ENCODE measurements at places on chromosomes 16 and 17.

GRCh38 chr16:75078886-75079285 is 37.7 kb downstream of the LDHD start:
- no peak overlapping the region for H3K4me3 ChIP-seq
- no peak for DNase-seq
- no peak overlapping the region for H3K27ac ChIP-seq
- no peaks in the 10 kb centered on the region for H3K27me3 ChIP-seq
- no peaks in the 10 kb centered on the region for H3K36me3 ChIP-seq
- peaks cover 11% of the 10 kb centered on the region for H3K4me1 ChIP-seq

GRCh38 chr17:16938496-16939207 is 33.3 kb downstream of the TNFRSF13B start:
- H3K27me3 ChIP-seq = no peaks in the 10 kb centered on the region
- H3K27ac ChIP-seq = no peak overlapping the region
- peaks cover 26% of the 10 kb centered on the region for H3K36me3 ChIP-seq
- H3K4me1 ChIP-seq = no peaks in the 10 kb centered on the region
- no peak overlapping the region for H3K4me3 ChIP-seq
- no peak for DNase-seq

DNA sequence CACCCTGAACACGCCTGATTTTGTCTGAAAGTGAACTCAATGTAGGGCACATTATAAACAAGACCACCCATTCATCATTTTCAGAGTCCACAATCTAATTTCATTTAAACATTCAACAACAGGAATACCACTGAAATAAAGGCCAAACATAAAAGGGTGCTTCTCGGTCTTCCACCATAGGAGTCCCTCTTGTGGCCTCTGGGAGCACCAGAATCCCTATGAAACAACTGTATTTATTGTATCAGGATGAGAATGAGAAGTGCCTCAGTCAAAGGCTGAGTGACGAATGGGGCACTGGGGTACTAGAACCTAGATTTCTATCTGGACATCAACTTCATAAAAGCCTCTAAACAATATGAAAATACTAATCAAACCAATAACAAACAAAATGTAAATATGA is 40.4 kb downstream of the NXPH3 start:
- H3K27ac ChIP-seq = peak overlapping the region; percentile 96
- no peaks in the 10 kb centered on the region for H3K36me3 ChIP-seq
- H3K4me3 ChIP-seq = peak overlapping the region; percentile 15
- peak; percentile 12 for DNase-seq

DNA sequence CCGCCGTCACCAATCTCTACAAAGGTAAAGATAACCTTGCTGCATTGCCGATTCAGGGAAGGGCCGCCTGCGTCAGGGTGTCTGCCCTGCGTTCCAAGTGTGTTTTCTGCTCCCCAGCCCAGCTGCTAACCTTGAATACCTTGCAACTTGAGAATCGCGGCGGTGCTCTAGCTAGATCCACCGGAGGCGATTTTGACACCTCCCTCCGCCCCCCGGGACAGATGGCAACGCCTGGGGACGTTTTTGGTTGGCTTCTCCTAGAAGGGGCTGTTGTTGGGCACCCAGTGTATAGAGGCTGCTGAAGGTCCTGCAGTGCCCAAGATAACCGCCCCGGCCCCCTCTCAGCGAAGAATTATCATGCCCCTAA is 1.5 kb downstream of the HAPSTR1 start:
- peaks cover 24% of the 10 kb centered on the region for H3K4me1 ChIP-seq
- peak overlapping the region; percentile 68 for H3K27ac ChIP-seq
- peak overlapping the region; percentile 74 for H3K4me3 ChIP-seq
- peak; percentile 48 for DNase-seq

DNA sequence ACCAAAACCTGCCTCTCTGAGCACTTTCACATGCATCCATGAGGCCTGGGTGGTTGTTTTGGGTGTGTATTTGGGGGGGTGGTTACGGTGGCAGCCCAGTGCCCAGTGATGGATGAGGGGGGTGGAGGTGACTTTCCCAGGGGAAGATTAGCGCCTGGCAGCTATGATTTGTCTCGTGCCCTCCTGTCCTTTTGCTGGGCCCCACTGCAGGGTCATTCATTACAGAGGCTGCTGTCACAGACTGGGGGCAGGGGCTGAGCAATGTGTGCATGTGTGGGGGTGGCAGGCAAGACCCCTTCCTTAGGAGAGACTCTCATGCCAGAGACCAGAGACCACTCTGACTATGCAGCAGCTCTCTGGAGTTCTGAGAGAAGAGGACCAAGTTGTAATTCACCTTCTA is 93.7 kb downstream of the MRM1 start:
- H3K36me3 ChIP-seq = no peaks in the 10 kb centered on the region
- peaks cover 50% of the 10 kb centered on the region for H3K27me3 ChIP-seq
- no peaks in the 10 kb centered on the region for H3K4me1 ChIP-seq
- no peak overlapping the region for H3K4me3 ChIP-seq
- no peak overlapping the region for H3K27ac ChIP-seq
- no peak for DNase-seq

- no peaks in the 10 kb centered on the region for H3K27me3 ChIP-seq
- no peak overlapping the region for H3K27ac ChIP-seq
- no peak for DNase-seq
- H3K36me3 ChIP-seq = no peaks in the 10 kb centered on the region
- peaks cover 25% of the 10 kb centered on the region for H3K4me1 ChIP-seq
- H3K4me3 ChIP-seq = no peak overlapping the region
Observed at GRCh38 chr17:75692976-75693375, 25.8 kb downstream of the SAP30BP start.

GRCh38 chr17:33240362-33240761 is 52.7 kb downstream of the ASIC2 start:
- no peaks in the 10 kb centered on the region for H3K36me3 ChIP-seq
- no peaks in the 10 kb centered on the region for H3K4me1 ChIP-seq
- no peak overlapping the region for H3K4me3 ChIP-seq
